ENCODE measurements at places on chromosomes 5 and 9.

DNA sequence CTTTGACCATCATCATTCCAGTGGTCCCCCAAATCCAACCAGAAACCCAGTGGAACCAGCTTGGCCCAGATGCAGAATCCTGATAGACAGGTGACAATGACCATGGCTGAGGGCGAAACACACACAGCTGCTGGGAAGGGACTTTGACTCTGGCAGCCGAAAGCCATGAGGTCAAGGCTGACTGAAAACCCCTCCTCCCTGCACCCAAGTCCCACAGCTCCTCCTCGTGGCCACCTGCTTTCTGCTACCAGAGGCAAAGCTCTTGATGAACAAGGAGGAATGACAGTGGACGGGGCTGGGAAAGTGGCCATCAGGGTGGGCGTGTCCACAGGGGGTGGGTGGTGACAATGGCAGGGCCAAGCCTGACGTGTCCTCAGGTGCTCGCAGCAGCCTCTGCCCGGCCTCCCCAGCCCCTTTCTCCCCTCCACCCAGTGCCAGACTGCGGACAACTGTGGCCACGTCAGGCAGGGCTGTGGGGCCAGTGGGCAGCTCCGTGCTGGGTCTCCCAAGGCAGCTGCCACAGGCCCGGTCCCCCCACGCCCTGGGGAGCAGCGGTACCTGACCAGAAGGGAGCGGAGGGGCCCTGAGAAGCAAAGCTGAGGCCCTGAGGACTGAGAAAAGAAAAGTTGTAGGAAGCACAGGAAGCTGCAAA, 30.8 kb upstream of the SARDH start:
- DNase-seq: peak; percentile 29

GRCh38 chr9:128972956-128973355, 25.5 kb downstream of the NUP188 start:
- no peak for DNase-seq

- DNase-seq: no peak
Measured at GRCh38 chr5:127812570-127812969, 109.4 kb downstream of the CCDC192 start.

GRCh38 chr9:36149197-36149596, 12.7 kb downstream of the GLIPR2 start:
- DNase-seq: no peak

DNA sequence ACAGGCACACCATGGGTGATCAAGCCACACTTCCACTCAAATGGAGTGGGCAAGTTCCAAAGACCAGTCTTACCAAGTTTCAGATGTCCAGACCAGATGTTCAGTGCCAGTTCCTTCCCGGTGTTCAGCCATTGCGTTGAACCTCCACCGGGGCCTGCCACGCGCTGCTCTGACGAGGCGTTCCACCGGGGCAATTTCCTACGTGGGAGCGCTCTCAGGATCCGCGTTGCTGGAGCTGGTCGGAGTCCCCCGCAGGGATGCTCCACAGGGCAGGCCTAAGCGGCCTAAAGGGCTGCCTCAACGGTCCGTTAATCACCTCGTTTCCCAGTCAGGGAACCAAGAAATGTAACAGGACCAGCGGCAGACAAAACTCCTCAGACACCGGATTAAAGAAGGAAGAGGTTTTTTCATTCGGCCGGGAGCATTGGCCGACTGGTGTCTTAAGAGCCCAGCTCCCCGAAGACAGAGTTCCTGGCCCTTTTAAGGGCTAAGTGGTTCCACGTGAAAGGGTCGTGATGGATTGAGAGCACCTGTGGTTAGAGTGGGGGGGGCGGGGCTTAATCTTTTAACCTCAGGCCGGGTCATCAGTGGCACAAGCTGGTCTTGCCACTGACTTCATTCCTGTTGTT, 35.7 kb upstream of the PPP1R26 start:
- DNase-seq: no peak

DNA sequence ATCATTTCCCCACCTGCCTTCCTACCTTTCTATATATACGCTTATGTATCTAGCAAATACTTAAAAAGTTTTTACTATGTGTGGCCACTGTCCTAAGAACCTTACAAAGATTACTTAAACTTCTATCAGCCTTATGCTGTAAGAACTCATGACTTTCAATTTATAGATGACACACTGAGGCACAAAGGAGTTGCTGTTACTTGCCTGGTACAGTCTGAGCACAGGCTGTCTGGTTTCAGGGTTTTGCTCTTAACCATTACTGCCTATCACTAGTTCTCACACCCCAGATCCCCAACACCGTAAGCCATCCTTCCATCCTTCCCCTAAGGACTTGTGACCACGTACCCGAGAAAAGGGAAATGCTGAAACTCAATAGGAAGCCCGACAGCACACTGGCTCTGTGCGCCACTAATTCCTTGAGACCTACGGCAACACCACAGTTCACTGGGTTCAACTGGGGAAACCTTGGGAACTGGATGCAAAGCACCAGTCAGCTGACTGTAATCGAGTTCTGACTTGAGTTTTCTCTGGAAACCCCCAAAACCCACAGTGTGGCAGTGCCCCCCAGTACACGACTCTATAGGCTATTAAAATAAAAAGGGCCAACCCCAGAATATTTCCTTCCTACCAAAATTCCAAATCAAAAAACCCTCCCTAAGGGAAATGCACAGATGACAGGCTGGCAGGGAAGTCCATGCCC, 56.0 kb downstream of the AUH start:
- DNase-seq: no peak

- no peak for DNase-seq
Measured at GRCh38 chr5:122967625-122968024, 68.9 kb downstream of the PPIC start.
